Foreskin keratinocyte (primary cell): ENCODE measurements at places on chromosomes 7 and 10.

DNA sequence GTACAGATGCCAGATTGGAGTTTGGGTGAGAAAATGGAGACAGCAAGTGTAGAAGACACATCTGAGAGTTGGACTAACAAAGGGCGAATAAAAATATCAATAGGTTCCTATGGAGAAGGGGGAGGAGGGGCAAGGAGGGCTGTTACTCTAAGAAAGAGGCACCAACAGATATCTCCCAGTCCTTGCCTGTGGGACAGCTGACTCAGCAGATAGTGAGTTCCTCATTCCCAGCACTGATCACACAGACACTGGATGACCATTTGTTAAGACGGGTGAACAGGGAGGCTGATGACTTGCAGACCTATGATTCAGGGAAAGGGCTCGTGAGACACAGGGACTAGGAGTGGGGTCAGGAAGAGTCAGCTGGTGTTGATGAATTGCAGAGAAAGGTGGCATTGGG, 5.7 kb upstream of the PRR15 start:
- DNase-seq, result no peak

- DNase-seq, result no peak
Observed at GRCh38 chr10:6059506-6059905, 2.7 kb downstream of the IL2RA start.

GRCh38 chr10:129390147-129390546, 76.9 kb upstream of the MGMT start:
- DNase-seq, result no peak

DNA sequence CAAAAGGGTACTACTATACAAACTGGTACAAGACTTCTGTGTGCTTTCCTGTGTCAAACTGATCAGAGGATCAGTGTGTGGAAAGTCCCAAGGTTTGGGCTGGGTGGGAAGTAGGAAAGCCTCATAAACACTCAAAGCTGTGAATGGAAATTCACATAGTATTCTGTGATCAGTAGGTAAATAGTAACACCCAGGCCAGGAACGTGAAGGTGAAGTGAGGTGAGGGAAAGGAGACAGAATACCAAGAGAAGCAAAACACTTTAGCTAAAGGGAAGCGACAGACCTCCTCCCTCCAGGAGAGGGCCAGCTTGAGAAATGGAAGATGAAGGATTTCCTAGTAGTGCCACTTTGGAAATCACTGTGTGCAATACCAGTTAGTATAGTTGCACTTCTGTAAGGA, 451.9 kb downstream of the KCNMA1 start:
- DNase-seq, result no peak
